ENCODE measurements at places on chromosomes 3 and 15.

DNA sequence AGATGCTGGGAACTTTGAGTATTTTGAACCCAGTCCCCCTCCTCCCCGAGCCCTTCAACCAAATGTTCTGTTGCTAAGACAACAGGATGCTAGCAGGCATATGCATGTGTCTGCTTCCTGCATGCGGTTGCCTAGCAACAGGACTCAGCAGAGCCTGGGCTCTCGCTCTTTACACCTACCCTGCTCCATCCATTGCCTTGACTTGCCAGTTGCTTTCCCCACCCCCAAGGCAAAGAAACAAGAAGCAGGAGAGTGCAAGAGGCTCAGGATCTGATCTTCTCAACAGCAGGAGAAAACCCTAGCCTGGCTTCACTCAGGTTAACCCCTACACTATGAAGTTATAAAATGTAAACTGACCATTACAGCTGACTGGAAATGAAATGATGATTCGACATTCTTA is 393.0 kb downstream of the IGSF11 start:
- no peak for DNase-seq

DNA sequence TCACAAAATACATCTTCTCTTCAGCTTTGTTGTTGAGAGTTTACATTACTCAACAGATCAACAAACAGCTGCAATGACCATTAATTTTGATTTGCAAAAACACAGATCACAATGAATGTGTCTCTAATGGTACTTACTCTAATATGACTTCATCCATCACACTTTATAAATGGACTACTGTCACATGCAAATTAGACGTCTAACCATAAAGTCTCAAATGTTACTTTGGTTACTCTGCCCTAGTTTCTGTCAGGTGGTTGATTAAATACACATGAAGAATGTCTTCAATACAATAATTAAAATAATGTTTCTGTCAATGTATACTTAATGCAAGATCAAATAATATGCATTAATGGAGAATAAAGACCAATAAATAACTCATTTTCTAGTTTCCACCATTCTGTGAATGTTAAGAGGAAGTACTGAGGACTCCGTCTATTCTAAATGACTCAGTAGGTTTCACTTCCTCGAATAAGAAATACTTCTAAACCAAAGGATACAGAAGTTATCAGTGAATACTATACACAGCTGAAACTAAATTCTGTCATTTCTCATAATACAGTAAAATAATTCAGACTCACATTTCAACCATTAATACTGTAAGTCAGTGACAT is 145.8 kb downstream of the CBLB start:
- no peak for DNase-seq

- no peak for DNase-seq
Observed at GRCh38 chr3:168025076-168025475, 70.6 kb downstream of the GOLIM4 start.

DNA sequence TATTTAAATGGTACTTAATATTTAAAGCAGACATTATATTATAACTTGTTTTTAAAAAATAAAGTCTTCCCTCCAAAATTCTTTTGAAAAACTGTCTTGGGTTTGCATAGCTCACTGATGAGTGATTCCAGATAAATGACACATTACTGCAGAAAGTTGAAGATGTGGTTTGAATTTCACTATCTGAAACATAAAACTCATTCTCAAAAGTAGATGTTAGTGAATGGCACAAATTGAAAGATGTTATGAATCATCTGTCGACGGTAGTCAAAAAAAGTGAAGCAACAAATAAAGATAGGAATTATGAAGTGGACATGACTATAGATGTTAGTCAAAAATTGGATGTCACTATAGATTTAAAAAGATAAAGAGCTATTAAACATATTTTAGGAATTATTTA is 280.5 kb downstream of the GAP43 start:
- no peak for DNase-seq

DNA sequence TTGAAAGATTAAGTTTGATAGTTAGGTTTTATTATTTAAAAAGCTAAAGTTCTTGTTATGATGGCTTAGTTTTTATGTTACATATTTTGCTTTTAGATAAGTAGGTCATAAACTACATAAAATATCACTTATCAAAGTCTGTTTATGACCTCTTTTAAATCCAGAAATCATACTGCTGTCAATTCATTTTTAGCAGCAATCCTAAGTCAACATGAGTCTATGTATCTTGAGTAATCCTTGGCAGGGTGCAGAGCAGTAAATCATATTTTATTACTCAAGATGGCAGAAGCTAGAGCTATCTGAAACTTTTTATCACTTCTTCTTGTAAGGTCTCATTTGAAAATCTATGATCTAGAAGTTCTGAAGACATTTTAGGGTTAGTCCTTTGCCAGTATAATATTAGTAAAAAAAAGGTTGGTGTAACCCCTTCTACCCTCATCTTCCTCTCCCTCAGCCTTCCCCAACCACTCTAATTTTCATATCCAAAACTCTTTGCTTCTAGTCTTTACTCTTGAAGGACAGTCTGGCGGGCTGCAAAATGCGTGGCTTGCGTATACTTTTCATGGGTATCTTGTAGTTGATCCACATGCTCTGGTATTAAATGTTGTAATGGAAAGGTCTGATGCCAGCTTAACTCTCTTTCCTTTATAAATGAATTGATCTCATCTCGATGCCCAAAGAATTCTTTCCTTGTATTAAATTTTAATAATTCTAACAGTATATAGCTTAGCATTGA is 134.0 kb upstream of the THRB start:
- DNase-seq = no peak

- no peak for DNase-seq
Observed at GRCh38 chr15:66405615-66406014, 18.9 kb downstream of the MAP2K1 start.

GRCh38 chr3:65561617-65562016 is 477.1 kb downstream of the MAGI1 start:
- no peak for DNase-seq

DNA sequence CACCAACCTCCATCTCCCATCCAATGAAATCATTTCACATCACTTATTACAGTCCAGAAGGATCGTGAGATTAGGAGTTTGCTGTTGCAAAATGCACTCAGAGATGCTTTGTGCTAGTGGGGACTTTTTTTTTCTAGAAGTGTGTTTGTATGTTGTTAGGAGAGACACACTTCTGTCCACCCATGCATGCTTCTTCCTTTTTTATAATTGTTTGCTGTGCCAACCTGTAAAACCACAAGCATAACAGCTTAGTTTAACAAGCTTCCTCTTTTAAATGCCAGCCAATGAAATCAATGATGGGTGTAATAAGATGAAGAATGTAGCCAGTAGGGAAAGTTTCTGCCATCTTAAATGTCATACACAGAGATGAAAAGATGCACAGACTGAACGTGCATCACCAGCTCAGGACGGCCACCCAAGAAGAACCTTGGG is 305.6 kb upstream of the STT3B start:
- DNase-seq = no peak

GRCh38 chr3:17931131-17931530 is 188.7 kb upstream of the TBC1D5 start:
- no peak for DNase-seq

- DNase-seq = no peak
Observed at GRCh38 chr15:32856753-32857152, 138.9 kb downstream of the GREM1 start.

GRCh38 chr15:98241032-98241554 is 280.6 kb downstream of the ARRDC4 start:
- DNase-seq = no peak

DNA sequence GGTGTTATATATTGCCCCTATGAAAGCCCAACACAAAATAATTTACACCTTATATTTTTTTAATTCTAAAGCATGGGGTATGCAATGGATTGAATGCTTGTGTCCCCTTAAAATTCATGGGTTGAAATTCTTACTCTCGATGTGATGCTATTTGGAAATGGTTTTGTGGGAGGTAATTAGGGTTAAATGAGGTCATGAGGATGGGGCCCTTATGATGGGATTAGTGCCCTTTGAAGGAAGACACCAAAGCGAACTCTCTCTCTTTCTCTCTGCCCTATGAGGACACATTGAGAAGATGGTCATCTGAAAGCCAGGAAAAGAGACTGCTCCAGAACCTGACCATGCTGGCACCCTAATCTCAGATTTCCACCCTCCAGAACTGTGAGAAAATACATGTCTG is 7.6 kb upstream of the SRGAP3 start:
- DNase-seq = no peak

DNA sequence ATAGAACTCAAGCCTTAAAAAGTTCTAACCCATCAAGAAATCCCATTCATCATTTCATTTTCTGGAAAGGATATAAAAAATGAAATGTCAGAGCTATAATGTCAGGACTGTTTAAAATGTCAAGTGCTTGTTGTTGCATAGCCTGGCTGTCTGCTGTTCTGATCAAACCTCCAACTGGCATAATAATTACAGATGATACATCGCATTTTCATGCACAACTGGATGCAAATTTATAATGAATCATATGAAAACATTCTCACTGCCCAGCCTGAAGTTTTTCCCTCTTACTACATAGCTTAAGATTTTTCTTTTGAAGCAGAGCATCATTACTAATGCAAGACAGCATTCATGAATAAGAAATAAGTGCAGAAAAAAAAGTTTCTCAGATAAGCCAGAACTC is 46.5 kb downstream of the GUCA1C start:
- no peak for DNase-seq

DNA sequence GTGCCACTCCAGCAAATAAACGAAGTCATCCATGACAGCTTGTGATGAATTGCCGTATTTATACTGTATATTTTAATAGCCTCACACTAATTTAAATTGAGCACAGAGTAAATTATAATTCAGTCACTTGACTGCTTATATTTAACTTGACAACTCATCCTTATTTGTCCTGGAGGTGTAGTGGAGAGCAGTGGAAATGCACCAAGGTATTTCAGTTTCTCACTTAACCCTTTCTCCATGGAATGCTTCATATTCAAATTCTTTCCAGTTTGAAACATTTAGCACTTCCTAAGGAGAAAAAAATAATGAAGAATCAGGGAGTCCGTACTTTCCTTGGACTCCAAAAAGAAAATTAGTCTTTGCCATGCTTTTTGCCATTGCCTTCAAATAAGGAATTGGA is 99.0 kb downstream of the MAP2K5 start:
- no peak for DNase-seq

DNA sequence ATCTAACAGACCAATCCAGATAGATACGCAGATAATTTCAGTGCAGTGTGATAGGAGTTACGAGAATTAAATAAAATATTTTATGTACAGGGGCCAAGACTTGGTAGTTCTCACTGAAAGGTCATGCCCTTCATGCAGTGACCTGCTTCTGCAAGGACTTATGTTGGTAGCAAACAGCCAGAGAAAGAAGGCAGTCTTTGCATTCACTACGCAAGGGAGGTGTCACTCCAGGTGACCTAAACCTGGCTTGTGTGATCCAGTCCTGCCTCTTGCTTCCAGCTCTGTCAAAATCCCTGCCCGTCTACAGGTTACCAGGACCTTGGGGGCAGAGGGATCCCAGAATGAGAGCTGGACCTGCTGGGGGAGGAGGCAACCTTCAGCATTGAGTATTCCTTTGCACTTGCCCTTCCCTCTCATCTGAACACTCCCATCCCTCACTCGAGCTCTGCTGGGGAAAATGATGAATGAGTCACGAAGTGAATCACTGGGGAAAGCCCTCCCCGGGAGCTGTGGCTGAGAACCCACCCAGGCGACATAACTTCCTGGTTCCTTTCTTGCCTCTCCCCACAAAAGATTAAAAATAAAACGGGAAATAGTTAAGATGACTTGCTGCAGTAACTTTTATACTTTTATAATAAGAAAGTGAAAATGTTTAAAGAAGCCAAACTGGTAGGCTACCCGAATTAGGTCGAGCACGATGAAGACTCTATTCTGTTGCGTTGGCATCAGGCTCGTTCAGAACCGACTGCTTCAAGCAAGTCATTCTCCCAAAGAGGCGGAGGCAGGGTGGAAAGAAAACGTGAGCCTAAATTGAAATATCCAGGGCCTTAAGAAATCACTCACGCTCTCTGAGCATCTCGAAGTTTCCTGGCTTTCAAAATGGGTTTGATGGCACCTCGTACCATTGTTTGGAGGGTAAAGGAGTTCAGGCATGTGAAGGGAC is 216.1 kb downstream of the SLCO3A1 start:
- peak; percentile 20 for DNase-seq

GRCh38 chr3:149016669-149017541 is 25.6 kb downstream of the GYG1 start:
- no peak for DNase-seq

DNA sequence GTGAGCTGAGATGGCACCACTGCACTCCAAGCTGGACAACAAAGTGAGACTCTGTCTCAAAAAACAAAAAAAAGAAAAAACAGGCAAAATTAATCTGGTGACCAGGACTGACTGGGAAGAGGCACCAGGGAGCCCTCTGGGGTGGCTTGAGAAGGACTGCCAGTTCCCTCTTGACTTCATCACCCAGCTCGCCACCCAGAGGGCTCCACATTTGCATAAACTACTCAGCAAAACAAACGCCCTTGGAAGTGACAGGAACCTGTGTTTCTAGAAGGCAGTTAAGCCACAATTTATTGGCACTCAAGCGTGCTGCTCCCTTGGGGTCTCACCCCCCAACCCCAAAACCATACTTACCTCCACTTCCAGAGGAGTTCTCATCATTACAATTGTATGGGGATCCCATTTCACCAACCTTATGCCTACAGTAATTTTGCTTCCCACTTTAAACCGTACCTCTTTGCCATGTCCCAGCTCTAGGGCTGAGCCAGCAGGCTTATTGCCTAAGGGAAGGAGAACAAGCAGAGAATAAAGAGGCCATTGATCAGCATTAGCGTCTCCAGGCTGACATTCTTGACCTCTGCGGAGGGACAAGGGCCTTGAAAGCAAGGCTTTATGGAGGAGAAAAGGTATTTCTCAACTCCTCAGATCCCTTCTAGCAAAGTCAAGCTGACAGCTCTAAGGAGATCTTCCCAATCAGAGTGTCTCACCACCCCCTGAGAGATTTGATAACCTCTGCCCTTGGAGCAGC is 357.4 kb downstream of the SHQ1 start:
- DNase-seq = no peak

- DNase-seq = no peak
Observed at GRCh38 chr3:4138786-4139431, 164.3 kb upstream of the SETMAR start.

- peak; percentile 76 for DNase-seq
Observed at GRCh38 chr15:84588053-84588874, 12.5 kb upstream of the ZSCAN2 start.

- DNase-seq = no peak
Observed at GRCh38 chr3:158733656-158734055, 1.4 kb upstream of the RARRES1 start.

GRCh38 chr3:24435584-24435983 is 59.1 kb downstream of the THRB start:
- DNase-seq = no peak

GRCh38 chr3:139491966-139492365 is 15.7 kb upstream of the RBP2 start:
- DNase-seq = no peak

- no peak for DNase-seq
Observed at GRCh38 chr3:107791027-107791426, 268.3 kb downstream of the BBX start.

- no peak for DNase-seq
Observed at GRCh38 chr15:40229956-40230355, 8.9 kb upstream of the PAK6 start.

- DNase-seq = no peak
Observed at GRCh38 chr3:129878355-129878754, 15.2 kb downstream of the TMCC1 start.

GRCh38 chr3:98877132-98877531 is 24.4 kb downstream of the DCBLD2 start:
- no peak for DNase-seq
